Lower leg skin (tissue), 4 donors: ENCODE measurements at places on chromosomes 3 and 15.

DNA sequence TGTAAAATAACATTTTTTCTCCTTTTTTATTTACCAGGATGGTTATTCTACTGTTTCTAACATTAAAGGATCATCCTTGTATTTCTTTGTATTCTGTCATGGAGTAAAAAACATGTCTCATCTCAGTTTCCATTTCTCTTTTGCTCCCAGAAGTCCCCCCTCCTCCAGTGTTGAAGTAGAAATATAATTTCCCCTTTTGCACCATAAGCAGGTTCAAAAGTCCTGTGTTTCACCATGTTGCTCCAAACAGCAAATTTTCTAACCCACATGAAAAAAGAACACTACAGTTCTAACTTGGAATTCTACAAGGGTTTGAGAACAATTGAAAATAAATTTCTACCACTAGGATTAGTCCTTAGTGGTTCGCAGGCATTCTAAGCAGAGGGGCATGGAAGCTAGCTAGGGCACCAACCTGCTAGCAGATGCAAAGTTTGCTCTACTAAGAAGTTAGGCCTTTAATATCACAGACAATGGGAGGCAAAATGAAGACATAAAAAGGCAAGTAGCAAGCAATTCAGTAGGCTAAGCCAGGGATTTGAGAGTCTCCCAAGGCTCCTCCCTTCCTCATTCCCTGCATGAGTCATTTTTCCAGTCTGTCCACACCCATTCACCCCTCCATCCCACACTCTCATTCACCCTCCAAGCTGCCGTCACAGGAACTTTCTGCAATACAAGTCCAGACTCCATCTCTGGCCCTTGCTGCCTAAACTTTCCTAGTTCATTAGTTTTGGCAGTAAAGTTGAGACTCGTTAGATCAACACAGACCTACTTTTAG is 2.3 kb upstream of the MBNL1 start:
- peak; percentile 90 for DNase-seq

- no peak for DNase-seq
These were observed 13.8 kb downstream of the FSD2 start for GRCh38 chr15:82792068-82792467.

GRCh38 chr15:68983961-68984481 is 30.5 kb upstream of the NOX5 start:
- no peak for DNase-seq

- no peak for DNase-seq
These were observed 125.3 kb upstream of the BNIP2 start for GRCh38 chr15:59814409-59814808.

DNA sequence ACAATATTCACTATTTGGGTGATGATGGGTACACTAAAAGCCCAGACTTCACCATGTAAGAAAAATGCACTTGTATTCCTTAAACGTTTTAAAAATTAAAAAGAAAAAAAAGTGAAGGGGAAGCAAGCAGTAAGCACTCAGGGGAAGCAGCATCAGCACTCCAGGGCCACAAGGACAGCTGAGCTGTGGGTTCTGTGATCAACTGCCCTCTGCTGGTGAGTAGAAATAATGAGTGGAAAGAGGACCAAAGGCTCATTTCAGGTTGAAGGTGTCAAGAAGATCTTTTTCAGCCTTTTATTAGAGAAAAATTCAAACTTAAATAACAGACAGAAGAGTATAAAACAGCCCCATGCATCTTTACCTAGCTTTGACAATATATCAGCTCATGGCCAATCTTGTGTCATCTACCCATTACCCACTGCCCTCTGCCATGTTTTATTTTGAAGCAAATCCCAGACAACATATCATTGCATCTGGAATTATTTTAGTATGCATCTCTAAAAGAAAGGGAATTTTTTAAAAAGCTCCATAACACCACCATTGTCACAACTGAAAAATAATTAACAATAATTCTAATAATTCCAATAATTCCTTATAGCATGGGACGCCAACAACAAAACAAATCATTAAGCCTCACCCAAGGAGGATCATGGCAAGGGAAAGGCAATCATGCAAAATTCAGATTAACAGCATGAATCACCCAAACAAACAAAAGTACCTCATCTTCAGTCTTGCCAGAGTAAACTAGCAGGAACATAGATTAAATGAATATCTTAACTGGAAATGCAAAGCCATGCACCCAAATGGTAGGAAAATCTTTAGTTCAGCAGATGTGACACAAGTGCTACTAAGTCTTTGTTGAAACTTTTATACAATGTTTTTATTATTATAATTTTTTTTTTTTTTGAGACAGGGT is 42.5 kb downstream of the TAMM41 start:
- DNase-seq: no peak

DNA sequence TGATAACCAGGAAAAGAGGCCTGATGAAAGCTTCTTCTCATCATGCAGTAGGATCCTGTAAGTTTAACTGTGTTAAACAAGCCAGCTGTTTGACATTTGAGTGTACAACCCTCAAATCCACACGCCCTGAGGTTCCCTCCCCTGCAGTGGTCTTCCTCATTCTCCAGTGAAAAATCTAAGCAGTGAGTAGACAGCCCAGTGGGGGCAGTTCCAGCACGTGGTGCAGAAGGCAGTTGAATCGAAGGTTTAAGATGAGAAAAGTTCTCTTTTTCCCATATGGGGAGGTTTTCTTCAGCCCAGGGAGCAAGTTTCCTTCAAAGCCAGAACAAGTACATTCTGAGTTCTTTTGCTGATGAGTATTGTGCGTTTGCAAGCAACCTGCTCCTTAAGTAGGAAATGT is 174.5 kb downstream of the NR2F2 start:
- no peak for DNase-seq

- no peak for DNase-seq
These were observed 82.0 kb upstream of the MYRIP start for GRCh38 chr3:39727415-39727814.

GRCh38 chr15:57321973-57322601 is 54.2 kb upstream of the CGNL1 start:
- DNase-seq: no peak

DNA sequence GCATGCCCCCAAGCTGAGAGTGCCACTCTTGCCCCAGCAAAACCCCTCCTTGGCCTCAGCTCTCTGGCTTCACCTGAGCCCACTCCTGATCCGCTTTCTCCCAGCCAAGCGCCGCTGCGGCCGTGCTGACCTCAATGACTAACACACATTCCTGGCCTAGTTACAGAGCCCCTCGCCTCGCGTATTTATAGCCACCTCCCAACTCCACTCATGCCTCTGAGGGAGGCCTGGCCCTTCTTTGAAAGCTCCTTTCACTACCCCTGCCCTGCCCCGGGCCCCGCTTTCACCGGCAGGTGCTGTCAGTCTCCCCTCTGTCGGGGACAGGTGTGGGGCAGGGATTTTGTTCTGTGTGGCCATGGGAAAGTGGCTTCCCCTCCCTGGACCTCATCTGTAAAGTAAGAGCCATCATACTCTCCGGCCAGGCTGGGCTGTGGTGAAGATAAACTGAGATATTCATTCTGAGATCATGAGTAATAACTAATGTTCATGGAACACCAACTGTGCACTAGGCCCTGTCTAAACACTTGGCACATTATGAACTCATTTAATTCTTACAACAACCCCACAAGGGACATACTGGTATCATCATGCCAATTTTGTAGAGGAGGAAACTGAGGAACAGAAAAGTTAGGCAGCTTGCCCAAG is 13.2 kb upstream of the ATP2B2 start:
- DNase-seq: no peak

DNA sequence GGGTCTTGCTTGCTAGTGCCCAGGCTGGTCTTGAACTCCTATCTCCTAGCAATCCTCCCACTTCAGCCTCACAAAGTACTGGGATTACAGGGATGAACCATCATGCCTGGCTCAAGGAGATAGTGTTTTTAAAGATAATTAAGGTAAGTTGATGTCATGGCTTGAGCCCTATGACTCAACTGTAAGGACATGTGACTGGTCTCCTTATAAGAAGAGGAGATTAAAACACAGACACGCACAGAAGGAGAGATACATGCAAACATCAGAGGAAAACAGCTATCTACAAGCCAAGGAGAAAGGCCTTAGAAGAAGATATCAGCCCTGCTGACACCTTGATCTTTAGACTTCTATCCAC is 220.4 kb upstream of the GADL1 start:
- DNase-seq: no peak

DNA sequence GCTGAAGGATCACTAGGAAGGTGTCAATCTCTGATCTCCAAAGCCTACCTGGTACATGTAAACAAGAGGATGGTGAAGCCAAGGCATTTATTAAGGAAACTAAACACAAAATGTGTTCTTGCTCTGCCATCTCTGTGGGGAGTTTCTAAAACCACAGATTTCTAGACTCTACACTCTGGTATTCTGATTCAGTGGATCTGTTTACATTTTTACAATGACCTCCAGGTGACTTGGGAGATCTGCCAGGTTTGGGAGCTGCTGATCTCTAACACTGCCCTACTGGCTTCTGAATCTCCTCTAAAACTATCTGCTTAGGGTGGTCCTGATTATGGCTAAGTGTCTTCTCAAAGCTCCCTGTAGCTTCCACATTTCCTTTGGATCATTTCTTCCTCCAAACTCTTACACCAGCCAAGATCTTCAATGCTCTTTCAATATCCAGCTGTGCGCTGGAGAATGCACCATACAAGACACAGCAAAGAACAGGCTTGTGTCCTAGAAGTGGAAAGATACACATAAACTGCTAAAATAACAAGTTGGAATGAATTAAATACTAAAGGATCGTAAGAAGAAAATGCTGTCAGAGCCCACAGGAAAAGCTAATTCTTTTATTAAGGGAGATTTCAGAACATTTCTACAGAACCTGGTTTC is 72.7 kb downstream of the GREM1 start:
- DNase-seq: no peak

DNA sequence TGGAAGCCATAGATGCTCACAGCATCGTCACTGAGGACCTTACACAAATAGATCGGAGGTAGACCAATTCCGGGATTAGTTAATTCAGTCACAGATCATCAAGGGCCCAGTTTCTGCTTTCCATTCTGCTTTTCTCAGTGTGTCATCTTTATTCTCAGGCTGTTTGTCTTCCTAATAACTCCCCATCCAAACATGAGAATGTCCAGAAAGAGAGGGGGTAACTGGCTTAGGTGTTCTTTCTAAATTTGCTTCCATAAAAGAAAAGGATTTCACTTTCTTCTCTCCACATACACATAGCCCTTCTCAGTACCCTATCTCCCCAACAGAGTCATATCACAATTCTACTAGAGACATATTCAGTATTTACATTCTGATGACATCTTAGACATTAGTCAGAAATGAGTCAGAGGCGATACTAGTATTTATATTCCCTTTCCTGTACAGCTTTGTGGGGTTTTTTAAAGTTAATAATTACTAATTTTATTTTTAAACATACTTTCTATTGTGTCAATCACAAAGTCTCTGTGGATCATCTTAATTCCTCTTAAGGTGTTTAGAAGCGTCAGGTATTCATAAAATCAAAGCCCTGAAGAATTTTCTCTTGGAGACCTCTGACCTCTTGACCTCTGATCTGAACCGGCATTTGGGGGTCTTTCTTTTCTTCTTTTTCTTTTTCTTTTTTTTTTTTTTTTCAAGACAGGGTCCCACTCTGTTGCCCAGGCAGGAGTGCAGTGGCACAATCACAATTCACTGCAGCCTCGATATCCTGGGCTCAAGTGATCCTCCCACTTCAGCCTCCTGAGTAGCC is 24.3 kb upstream of the IL12A start:
- DNase-seq: no peak

DNA sequence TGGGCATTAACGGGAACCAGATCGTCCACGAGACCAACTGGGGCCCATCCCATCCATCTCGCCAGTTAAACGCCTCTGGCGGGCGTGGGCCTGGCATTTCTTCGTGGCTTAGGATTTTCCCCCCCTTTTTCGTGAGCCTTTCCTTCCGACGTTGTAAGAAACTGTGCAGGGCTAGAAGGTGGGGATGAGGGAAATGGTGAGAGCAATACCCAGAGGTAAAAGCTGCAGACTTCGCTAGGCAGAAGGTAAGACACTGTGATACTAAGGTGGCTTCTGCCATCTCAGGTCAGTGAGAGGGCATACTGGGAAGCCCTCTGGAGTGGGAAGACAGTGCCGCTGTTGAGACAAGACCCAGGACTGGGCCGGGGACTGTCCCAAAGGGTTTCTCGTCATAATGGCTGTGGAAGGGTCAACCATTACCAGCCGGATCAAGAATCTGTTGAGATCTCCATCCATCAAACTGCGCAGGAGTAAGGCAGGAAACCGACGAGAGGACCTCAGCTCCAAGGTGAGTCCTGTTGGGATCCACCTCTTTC is 666 bp downstream of the MAPKBP1 start:
- DNase-seq: no peak

GRCh38 chr15:85518979-85519761 is 138.8 kb downstream of the AKAP13 start:
- no peak for DNase-seq

- no peak for DNase-seq
These were observed 315.2 kb downstream of the ZBTB20 start for GRCh38 chr3:114831861-114832260.

DNA sequence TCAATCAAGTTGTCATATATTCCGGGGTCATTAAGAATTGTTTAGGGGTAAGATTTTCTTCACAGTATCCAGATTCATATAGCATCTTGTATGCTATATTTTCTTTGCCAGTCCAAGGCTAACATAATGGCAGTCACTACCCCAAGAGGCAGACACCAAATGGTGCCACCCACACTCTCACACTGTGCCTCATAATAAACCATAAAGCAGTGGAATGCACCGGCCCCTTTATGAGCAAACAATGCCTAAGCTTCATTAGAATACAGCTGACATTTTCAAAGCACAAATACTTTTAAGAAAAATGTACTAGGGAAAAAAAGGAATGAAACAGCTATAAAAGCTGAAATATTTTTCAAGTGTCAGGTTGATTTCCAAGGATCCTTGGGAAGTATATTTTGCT is 121.6 kb downstream of the TFDP2 start:
- DNase-seq: no peak

DNA sequence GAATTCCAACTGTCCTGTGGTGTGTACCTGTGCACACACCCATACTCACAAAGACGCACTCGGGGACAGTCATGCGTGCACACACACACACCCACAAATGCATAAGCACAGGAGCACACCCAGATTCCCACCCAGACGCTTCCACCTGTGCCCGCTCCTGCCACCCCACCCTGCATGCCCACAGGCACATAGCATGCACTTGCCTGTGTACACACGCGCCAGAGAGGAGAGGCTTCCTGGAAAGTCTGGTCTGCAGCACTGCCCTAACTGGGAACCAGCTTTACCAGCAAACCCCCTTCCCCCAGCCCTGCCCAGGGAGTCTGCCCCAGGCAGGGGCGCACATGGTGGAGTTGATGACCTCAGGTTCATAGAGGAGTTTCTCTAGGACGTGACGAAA is 246.2 kb downstream of the UACA start:
- no peak for DNase-seq

DNA sequence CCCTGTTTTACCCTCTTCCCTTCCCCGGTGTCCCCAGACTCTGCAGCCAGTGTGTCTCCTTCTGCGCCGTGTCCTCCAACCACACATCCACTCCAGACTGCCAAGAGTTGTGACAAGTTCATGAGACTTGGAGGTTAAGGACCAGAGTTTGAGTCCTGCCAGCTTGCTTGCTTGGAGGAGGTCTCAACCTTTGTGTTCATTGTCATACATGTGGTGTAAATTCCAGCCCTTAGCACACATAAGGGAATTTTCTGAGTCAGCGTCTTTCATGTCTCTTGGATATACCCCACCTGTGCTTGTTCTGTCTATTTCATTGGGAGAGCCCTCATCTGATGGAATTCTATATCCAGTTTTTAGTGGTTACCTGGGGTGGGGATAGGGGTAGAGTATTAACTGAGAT is 13.3 kb downstream of the CORO2B start:
- no peak for DNase-seq
